ENCODE measurements at places on chromosomes 16 and 17.

- DNase-seq, result no peak
Measured at GRCh38 chr17:59851439-59852375, 41.0 kb downstream of the TUBD1 start.

DNA sequence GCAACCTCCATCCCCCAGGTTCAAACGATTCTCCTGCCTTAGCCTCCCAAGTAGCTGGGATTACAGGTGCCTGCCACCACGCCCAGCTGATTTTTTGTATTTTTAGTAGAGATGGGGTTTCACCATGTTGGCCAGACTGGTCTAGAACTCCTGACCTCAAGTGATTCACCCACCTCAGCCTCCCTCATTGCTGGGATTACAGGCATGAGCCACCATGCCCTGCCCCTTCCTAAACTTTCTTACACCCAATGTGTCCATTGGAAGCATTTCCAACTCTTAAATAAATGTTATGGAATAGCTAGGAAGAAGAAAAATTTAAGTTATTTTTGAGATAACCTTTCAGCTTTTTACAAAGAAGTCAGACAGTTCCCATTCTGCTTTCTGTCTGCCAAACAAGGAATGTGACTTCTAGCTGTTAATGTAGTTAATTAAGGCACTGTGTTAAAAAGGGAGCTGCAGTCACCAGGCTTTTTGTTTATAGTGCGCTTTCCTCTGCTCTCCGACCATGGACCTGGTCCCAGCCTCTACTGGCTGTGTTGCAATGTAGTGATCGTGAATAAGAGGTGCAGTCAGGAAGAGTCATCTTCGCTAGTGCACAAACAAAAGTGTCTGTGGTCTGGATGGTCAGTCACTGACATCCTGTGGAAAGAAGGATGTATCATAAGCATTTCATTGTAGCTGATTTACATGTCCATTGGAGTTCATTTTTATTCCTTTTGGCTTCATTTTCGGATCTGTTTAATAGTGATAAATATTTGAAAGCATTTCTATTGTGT lies 39.7 kb downstream of the USP10 start:
- no peak for DNase-seq

DNA sequence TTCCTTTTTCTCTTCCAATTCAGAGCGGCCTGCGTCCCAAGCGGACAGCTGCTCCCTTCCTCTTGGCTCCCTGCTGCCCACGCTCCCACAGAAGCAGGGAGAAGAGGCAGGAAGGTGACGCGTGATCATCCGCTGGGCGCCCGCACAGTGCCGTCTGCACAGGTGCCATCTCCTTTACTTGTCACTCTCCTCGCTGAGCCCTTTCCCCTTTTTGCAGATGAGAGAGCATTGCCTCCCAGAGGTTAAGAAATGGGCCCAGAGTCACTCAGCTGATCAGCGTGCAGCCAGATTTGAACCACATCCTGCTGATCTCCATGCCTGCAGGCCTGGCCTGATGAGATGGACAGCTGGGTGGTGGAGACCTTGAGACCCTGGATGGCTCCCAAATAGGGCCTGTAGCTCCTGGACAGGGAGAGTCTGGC lies 299.8 kb downstream of the SEC14L1 start:
- DNase-seq, result no peak

DNA sequence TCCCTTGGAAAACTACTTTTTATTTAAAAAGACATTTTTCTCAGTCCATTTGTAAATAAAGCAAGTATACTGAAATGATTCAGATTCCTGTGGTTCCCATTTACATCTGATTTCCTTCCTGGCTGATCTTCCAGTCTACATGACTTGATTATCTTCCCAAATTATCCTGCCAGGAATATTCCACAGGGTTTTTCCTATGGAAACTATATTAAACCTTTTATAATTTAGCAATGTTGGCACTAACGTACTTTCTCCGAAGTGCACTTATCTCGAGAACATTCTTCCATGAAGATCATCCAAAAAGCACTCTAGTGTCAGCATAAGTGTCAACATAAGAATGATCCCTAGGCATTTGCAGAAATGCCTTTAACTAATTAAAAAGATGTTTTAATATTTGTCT lies 347.7 kb upstream of the KIF2B start:
- no peak for DNase-seq

- no peak for DNase-seq
Measured at GRCh38 chr16:52861614-52862022, 191.1 kb downstream of the CHD9NB start.

GRCh38 chr17:82019690-82020571 lies 2.7 kb downstream of the CENPX start:
- DNase-seq, result no peak

DNA sequence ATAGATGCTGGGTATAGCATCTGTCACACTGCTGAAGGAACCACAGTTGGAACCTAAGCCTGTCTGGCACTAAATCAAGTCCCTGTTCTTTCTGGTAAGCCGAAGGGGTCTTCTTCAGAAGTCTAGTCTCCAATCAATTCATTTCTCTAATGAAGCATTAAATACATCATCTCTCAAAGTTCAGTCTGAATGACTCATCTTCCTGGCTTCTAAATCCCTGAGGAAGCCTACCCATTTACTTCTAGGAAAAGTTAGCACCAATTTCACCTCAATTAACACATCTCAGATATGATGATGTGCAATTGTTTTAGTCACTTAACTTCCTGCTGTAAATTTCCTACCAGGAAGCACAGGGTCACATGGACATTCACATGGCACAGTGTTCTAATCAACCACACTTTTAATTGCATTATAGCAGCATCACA lies 49.9 kb downstream of the TEX14 start:
- no peak for DNase-seq
